ENCODE measurements at places on chromosomes 2 and 18.

GRCh38 chr18:35178260-35178659 lies 62.6 kb upstream of the ZNF397 start:
- no peak for DNase-seq

GRCh38 chr18:62863579-62864001 lies 148.2 kb downstream of the PHLPP1 start:
- DNase-seq: no peak

GRCh38 chr2:239196474-239197021 lies 204.3 kb downstream of the HDAC4 start:
- no peak for DNase-seq

- no peak for DNase-seq
Measured at GRCh38 chr2:226845386-226846116, 9.7 kb downstream of the RHBDD1 start.

GRCh38 chr2:150404147-150404546 lies 83.3 kb downstream of the RND3 start:
- DNase-seq: no peak

DNA sequence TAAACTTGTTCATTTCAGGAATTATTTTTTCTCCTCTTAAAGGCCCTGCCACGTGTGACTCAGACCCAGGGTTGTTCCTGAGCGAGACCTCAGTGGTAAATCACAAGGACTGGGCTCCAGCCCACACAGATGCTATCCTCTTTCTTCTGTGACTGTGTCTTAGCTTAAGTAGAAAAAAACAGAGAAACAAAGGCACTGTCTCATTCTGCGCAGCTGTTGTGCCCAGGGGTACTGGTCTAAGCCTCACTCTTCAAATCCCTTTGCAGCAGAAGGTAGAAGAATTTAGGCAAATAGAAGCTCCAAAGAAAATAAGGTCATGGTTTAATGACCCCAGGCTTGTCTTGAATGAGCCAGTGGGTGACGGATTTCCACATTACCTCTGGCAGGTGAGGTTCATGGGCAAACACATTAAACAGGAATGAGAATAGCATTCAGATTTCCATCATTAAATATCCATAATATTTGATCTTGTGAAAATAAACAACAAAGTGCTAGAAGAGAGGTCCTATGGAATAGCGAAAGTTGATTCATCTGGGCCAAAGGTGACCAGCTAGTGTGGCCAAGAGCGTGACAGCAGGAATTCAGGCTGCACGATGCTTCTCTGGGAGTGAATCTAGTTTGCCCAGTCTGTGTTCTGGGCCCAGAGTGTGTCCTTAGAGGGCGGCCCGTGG lies 63.3 kb downstream of the LIPG start:
- DNase-seq: no peak

DNA sequence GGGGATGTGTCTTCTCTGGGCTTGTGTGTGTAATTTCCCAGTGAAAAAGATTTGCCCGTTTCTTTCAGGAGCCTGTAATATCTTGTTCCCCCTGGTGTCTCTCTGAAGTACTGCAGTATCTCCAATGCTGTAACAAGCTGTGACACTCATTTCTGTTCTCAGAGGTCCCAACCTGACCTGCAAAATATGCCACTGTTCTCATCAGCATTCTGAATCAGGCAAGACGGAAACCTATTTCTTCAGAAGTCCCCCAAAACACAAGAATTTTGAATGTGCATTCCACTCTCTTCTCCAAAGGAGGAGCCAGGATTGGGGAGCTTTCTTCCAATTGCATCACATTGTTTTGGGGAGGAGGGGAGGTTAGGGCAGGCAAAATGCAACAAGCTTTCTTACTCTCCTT lies 77.0 kb upstream of the CNGA3 start:
- no peak for DNase-seq

DNA sequence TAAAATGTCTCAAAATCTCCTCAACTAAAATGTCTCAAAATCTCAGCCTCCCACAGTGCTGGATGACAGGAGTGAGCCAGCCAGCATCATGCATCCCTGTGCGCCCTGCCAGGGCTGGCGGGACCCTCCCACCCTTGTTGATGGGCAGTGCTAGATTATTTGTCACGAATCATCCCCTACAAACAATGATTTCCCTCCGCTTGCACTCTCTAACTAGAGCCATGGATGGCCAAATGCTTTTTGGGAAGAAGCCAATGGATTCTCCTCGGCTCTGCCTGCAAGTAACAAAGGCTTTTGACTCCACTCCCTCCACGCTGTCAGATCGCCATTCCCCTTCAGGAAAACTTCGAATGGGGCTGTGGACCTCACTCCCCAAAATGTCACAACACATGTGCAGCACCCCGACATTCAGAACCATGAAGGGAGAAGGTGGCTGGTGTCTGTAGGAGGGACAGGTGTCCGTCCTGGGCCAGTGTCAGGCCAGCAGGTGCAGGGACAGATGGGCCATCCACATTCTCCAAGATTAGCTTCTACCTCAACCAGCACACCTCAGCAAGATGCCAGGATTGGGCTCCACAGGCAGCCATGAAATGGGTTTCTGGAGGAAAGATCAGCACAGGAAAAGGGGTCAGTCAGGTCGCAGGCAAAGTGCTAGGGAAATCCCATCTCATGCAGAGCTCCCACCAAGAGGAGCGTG lies 11.5 kb downstream of the AMER3 start:
- no peak for DNase-seq

- DNase-seq: peak; percentile 28
Measured at GRCh38 chr2:74690571-74690970, 36.5 kb downstream of the SEMA4F start.

DNA sequence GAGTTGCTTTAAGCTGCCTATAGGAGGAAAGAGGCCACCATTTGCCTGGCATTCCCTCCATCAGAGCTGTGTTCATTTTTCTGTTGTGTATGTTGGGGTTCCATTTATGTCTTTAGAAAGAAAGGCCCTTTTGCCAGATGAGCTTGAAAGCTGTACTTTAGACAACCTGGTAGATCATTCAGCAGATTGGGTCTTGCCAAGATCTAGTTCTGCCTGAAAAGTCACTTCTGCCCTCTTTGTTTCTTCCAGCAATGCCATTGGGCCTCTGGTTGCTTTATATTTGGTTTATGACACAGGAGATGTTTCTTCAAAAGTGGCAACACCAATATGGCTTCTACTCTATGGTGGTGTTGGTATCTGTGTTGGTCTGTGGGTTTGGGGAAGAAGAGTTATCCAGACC lies 14.4 kb downstream of the SLC20A1 start:
- DNase-seq: no peak

- no peak for DNase-seq
Measured at GRCh38 chr2:199999166-199999565, 43.8 kb downstream of the MAIP1 start.

DNA sequence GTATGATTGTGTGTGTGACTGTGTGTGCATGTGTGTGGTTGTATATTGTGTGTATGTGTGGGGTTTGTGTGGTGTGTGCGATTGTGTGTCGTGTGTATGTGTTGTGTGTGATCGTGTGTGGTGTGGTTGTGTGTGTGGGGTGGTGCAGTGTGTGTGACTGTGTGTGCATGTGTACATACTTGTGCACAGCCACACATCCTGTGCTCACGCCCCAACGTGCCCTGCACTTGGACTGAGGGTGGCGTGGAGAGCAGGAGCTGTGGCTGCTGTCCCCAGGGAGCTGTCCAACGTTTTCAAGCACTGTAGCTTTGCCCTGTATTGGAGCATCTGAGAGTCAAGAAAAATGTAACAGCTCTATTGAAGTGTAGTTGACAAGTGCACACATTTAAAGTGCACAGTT lies 243.2 kb upstream of the HDAC4 start:
- DNase-seq: no peak

All from NCI-H2081 treated with DMSO at 0.1 percent for 48 hours (cell line).